Stimulated activated CD4-positive, alpha-beta T cell treated with anti-CD3 and anti-CD28 coated beads, TNF-alpha, amount 100 ng/mL, for 4 hours (primary cell): ENCODE measurements at places on chromosomes 2 and 18.

GRCh38 chr2:119697290-119698020, 18.5 kb downstream of the TMEM177 start:
- no peak for DNase-seq

GRCh38 chr2:8640498-8640897, 41.4 kb upstream of the ID2 start:
- DNase-seq: no peak

GRCh38 chr2:212033888-212034287, 504.7 kb downstream of the ERBB4 start:
- no peak for DNase-seq

- DNase-seq: no peak
Observed at GRCh38 chr2:20390524-20391123, 40.0 kb upstream of the PUM2 start.

DNA sequence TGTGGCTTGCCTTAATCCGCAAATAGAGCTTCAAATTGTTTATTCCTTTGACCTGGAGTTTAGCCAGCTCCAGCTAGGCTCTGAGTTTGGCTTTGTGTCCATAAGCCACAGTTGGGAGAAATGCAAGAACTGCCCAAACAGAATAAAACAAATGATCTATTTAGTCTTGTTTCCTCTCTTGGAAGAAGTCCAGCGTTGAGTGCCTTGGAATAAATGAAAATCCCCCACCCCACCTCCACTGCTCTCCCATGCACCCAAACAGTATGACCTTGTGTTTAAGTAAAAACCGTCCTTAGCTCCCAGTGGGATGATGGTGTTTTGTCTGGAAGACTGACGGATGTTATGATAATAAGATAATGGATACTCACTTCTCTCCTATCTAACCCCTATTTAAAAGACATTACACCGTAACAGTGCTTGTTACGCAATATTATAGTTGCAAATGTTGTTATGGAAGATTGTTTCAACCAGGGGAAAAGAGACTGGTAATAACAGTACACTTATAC, 3.2 kb upstream of the SERPINE2 start:
- no peak for DNase-seq

GRCh38 chr2:223954401-223954800, 2.9 kb upstream of the MRPL44 start:
- no peak for DNase-seq

DNA sequence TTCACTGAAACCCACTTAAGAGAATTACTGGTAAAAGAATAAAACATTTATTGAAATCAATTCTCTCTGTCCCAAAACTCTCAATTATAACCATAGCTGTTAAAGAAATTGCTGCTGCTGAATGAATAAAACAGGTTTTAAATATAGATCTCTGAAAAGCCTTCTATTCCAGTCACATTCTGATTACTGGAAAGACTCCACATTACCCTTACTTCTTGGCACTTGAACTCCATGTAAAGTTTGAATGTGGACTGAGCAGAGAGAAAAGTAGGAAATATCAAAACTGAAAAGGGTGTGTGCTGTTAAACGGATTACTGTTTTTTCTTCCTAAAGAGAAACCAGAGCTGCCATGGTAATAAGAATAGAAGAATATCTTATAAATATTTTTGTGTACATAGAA, 655.3 kb upstream of the SETBP1 start:
- DNase-seq: no peak

GRCh38 chr18:7482342-7482741, 84.8 kb upstream of the PTPRM start:
- no peak for DNase-seq
